NCI-H524 treated with DMSO at 0.1 percent for 48 hours (cell line): ENCODE measurements at places on chromosomes 7 and 10.

DNA sequence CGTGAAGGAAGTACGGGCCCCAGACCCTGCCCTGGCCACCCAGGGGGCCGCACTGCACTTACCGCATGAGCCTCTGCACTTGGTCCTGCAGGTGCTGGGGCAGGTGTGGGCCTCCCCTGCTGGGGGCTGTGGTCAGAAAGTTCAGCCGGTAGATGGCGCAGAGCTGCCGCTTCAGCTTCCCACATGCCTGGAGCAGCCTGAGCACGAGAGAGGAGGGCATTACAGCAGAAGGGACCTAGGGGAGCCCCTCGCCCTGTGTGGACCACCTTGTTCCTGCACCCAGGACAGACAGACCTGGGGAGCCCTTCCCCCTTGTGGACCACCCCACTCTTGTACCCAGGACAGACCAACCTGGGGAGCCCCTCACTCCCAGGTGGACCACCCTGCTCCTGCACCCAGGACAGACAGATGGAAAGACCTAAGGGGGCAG, 8.7 kb upstream of the PYROXD2 start:
- no peak for DNase-seq

DNA sequence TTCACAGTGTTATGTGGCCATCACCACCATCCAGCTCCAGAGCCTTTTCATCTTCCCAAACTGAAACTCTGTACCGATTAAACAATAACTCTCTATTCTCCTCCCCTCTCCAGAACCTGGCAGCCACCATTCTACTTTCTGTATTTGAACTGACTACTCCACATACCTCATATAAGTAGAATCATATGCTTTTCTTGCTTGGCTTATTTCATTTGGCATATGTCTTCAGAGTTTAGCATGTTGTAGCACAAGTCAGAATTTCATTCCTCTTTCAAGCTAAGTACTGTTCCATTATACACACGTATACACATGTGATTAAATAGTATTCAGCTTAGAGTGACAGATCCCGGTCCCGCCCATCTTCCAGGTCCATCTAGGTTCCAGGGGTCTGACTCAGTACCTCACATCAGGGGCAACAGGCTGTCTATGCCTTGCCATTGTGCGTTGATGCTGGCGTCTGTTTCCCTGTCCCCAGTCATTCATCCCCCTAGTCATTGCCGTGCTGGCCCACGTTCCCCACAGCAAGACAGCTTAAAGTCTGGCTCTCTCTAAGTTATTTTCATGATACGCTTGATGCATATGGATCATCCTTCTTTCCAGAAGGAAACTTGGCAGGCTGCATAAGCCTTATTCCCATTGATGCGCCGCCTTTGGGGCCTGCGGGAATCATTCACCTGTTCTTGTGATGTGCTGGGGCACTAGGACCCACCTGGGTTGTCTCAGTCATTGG, 108.3 kb downstream of the CHN2 start:
- DNase-seq, result no peak

GRCh38 chr7:114910787-114911186, 11.1 kb upstream of the MDFIC start:
- no peak for DNase-seq

DNA sequence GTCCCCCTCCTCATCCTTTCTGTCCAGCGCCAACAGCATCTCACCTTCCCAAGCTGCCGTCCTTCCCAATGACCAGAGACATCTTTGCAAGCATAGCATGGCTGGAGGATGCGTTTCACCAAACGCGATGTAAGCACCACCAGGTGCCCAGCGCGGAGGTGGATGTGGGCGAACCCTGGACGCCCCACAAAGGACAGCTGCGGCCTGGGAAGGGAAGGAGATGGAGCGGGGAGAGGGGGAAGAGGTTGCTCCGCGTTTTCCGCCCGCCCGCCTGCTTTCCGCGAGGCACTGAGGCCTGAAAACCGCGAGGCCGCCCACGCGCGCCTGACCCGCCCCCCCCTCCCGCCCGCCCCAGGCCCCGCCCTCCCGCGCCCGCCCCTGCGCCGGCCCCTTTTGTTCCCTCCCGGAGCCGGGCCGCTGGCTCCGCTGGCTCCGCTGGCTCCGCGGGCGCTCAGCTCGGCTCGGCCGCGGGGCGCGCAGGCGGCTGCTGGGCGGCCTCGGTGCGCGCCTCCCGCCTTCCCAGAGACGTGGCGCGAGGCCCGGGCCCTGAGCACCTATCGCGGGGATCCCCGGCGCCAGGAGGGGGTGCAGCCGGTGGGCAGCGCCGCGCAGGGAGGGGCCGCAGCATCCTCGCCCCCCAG, at the start of gene CLIP2:
Gene CLIP2 (plus strand): TSS at position 390 of the 641 bp plus-strand sequence. CDS start 28,140 bp downstream, outside the sequence.
- peak; percentile 9 for DNase-seq

DNA sequence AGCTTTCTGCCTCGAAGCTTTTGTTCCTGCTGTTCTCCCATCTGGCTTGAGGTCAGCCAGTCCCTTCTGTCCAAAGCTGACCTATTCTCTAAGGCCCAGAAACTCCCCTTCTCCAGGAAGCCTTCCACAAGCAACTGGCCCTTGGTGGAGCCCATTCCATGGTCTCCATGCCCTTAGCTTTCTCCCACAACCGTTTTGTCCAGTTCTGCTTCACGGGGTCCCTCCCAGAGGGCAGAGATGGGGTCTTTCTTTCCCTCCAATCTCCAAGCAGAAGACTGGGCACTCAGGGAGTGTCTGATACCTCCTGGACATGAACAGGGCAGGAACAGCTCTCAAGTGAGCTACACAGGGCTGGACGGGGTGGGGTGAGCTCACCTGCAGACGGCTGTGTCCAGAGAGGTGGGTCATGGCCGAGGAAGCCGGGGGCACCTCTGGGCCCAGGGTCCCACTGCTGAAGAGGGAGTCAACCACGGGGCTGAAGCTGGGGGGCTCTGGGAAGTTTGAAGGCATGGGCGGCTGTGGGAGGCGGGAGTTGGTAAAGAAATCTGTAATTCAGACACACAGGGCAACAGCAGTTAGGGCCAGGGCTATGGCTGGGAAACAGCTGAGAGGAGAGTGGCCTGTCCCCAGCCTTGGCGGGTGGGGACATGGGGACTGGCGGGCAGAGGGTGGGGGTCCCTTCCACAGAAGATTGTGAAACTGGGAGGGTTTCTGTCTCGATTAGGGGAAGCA, 20.9 kb upstream of the TBL2 start:
- no peak for DNase-seq
